ENCODE measurements at places on chromosomes 3 and 15.

DNA sequence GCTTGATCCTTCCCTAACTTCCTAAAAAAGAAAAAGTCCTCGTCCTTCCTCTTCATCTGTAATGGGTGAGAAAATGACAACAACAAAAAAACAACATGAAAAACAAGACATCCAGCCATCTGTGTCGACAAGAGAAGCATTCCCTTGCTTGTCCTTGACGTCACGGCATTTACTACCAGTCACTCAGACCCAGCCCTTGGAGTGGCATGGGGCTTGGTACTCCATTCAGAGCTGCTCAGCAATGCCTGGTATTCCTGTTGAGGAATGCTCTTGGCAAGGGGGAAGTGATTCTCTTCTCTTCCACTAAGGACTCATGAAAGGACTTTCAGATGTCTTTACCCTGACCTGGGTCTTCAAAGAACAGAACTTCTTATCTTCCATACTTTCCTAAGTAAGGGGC is 339.7 kb upstream of the RASGRP1 start:
- DNase-seq = no peak

GRCh38 chr3:56189536-56189935 is 278.7 kb downstream of the ERC2 start:
- no peak for DNase-seq

DNA sequence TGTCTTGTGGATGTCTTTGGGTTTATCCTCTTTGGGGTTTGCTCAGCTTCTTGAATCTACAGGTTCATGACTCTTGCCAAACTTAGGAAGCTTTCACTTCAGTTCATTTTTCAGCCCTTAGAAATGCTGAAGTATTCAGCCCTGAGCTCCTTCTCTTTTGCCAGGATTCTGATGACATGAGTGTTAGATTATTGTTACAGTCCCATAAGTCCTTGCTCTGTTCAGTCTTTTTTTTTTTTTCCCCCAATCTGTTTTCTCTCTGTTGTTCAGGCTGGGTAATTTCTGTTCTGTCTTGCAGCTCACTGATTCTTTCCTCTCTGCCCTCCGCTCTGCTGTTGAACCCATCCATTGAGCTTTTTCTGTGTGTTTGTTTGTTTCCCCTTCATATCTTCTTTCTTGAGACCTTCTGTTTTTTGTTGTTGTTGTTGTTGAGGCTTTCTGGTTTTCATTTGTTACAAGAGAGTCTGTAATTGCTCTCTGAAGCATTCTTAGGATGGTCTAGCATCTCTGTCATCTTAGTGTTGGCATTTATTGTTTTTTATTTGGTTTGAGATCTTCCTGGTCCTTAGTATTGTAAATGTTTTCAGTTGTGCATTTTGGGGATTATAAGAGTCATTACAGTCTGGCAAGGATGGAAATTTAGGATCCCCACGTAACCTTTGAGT is 18.4 kb downstream of the LRCH3 start:
- DNase-seq = no peak

- no peak for DNase-seq
Measured at GRCh38 chr3:105869861-105870755, 1.3 kb upstream of the CBLB start.

DNA sequence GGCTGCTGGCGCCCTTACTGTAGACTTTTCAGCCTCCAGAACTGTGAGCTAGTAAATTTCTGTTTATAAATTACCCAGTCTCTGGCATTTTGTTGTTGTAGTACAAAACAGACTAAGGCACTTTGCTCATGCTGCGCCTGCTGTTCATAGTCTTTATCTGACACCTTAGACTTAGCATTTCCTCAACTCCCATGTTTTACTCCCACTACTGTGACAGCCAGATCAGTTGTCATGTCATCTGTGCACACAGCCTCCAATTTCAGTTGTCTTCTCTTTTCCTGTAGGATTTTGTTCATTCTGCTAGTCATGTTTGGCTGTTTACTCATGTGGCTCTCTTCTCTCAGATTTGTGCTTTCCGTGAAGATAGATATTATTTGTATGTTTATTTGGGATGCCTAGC is 62.0 kb downstream of the TCF12 start:
- DNase-seq = no peak

DNA sequence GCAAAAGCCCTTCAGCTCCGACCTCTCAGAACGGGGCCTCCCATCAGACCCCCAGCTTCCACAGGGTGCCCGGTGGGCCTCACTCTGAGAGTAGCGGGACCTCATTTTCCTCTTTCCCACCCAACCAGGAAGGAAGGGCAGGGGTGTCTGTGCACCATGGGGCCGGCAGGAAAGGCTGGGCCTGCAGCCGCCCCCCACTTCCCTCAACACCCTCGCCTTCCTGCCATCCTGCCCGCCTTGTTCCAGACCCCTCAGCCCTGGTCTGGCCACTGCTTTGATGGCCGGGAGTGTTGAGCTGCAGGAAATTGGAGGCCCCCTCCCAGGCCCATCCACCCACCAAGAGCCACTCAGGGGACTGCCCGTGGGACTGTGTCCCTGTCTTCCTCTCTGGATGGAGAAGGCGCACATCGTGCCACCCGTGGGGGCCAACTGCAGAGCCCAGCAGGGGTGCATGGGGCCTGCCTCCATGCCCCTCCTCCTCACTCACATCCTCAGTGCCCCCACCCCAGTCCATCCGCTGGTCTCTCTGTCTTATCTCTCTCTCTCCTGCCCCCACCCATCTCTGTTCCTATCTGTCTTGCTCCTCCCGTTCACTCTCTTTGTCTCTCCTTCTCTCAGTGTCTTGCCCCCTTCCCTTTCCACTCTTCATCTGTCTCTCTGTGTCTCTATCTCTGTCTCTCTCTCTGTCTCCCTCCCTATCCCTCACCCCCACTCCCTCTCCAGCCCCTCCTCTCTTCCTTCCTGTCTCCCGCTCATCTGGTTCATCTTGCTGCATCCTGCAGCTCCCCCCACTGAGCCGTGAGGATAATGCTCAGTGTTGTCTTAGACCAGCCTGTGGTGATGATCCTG is 1.8 kb upstream of the PLXND1 start:
- no peak for DNase-seq

GRCh38 chr3:185152410-185153170 is at the start of gene C3orf70:
Gene C3orf70 (minus strand): TSS chr3:185153060. CDS start chr3:185152823, 237 bp downstream.
- DNase-seq = peak; percentile 50

All from GM10248 (cell line).